NCI-H1105 treated with DMSO at 0.1 percent for 48 hours (cell line): ENCODE measurements at places on chromosomes 1 and 21.

DNA sequence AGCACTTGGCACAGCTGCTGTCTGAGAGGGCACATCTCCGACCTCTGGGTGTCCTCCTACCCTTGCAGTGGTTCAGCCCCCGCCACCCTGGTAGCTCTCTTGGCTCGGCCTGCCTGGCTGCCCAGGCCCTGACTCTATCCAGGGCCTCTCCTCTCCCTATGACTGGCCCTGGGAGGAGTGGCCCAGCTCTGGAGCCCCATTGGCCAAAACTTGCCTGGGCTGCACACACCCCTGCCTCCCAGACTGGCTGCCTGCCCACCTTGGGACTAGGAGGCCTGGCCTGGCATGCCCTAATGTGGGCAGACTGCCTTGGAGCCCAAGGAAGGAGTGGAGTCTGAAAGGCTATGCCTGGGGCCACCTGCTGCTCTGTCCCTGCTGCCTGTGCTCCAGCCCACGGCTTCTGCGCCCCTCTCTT lies 33.6 kb downstream of the ACOT11 start:
- peak; percentile 72 for DNase-seq

- DNase-seq: no peak
Measured at GRCh38 chr1:208524376-208524775, 280.2 kb upstream of the PLXNA2 start.

- DNase-seq: no peak
Measured at GRCh38 chr1:40258445-40258769, 371 bp downstream of the ZMPSTE24 start.

- DNase-seq: no peak
Measured at GRCh38 chr1:177960939-177961622, 8.8 kb downstream of the SEC16B start.

DNA sequence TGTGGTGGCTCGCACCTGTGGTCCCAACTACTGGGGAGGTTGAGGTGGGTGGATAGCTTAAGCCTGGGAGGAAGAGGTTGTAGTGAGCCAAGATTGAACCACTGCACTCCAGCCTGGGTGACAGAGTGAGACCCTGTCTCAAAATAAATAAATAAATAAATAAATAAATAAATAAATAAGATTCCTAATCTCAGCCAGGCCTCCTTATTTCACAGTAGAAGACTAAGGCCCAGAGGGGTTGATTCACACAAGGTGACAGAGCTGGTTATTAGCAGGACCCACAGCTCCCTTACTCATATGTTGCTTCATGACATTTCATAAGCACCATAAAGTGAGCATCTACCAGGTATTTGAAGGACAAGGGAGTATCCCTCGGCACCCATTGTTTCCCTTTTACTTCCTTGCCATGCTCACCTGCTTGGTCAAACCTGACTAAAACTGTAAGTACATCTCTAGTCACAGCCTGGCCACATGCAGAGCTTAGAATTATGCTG lies 32.7 kb downstream of the ALG14 start:
- DNase-seq: no peak

DNA sequence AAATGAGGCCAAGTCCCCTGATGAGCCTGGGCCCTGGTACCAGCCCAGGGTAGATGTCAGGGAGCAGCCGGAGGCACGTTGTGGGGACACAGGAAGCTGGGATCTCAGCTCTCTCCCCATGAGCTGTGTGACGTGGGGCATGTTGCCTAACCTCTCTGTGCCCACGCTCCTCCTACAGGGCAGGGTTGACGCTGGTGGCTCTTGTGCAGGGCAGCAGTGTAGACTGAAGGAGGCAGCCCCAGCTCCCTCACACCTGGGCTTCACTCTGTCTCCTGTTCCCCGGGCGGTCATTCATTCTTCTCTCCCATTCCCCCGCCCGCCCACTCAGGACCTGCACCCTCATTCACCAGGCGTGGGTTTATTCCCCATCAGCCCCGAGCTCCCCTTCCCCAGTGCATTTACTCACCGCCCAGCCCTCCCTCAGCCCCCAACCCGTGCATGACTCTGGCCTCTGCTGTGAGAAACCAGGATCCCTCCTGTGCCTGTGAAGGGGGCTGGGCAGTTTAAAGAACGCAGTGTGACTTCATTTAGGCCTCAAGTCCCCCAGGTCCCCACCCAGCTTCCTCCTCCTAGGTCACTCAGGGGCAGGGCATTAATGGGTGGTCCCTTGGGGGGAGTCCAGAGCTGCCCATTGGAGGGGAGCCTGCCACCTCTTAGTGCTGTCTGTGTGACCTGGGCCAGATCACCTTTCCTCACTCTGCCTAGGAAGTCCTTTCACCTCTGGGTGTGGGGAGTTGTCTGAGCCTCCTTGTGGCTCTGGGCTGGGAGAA lies 285.7 kb downstream of the PTPRU start:
- no peak for DNase-seq

GRCh38 chr1:23795676-23796465 lies 4.7 kb downstream of the GALE start:
- DNase-seq: no peak

GRCh38 chr1:1083416-1084371 lies 9.6 kb upstream of the RNF223 start:
- no peak for DNase-seq

- DNase-seq: no peak
Measured at GRCh38 chr1:14791654-14792053, 193.2 kb downstream of the KAZN start.
